ENCODE measurements at places on chromosomes 1 and 21. TPM values are rescaled to one million over a fixed set of nuclear protein-coding genes. Genes with fewer than 3 reads are reported as not detected.

GRCh38 chr21:25625036-25625435 is 14.0 kb upstream of the JAM2 start:
- no peak for DNase-seq

Gene PER3
- 1.7 TPM for polyA plus RNA-seq

GRCh38 chr1:54340878-54341277 is 65.3 kb downstream of the SSBP3 start:
- DNase-seq: no peak

Gene CCDC30
- 0.80 TPM for polyA plus RNA-seq

- DNase-seq: no peak
These were observed 276.1 kb upstream of the SPAG17 start for GRCh38 chr1:118461154-118461553.

Gene CDA
- 6.0 TPM for polyA plus RNA-seq

GRCh38 chr1:202680586-202681352 is 29.5 kb downstream of the SYT2 start:
- peak; percentile 33 for DNase-seq

Gene CFAP141
- polyA plus RNA-seq: not detected

Gene TIE1
- polyA plus RNA-seq: 4.9 TPM

Gene CD1B
- polyA plus RNA-seq: not detected

GRCh38 chr1:203077956-203078355 is 7.9 kb downstream of the MYOG start:
- no peak for DNase-seq

DNA sequence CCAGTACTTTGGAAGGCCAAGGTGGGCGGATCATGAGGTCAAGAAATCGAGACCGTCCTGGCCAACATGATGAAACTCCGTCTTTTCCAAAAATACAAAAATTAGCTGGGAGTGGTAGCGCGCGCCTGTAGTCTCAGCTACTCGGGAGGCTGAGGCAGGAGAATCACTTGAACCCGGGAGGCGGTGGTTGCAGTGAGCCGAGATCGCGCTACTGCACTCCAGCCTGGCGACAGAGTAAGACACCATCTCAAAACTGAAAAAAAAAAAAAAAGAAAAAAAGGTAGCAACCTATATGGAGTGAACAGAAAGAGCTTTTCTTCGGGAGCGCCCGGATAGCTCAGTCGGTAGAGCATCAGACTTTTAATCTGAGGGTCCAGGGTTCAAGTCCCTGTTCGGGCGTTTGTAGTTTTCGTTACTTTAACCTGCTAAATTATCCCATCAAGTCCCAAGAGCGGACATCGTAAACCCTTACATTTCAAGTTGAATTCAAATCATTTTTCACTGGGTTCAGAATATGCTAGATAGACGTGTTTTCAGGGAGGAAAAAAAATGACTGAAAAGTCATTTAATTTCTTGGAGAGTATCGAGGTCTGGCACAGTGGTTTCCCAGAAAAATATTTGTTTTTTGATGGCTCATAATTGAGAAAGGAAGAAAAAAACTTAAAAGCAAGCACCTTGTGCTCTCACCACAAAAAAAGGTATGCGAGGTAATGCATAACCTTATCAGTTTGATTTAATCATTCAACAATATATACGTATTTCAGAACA is 9.8 kb upstream of the MDM4 start:
- DNase-seq: peak; percentile 85

Data from spleen (tissue), 13 donors.